ENCODE measurements at places on chromosomes 12 and 14.

DNA sequence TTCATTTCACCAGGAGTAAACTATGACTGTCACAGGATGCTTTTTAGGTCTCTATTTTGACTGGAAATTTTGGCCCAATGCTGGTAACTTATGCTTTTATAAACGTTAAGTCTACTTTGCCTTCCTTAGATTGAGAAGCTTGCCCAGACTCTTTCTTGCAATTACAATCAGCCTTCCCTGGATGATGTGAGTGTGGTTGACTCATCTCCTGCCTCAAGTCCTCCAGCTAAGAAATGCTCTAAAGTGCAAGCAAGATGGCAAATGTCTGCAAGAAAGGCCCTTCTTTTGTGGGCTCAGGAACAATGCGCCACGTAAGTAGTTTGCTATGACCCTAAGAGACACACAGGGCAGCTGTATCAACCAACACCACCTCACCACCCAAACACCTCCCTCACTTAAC, 96.9 kb downstream of the SYNE2 start:
- DNase-seq: no peak

GRCh38 chr12:12221560-12221959, 45.3 kb downstream of the LRP6 start:
- no peak for DNase-seq

GRCh38 chr12:113797535-113797868, 168.6 kb downstream of the RBM19 start:
- DNase-seq: no peak

DNA sequence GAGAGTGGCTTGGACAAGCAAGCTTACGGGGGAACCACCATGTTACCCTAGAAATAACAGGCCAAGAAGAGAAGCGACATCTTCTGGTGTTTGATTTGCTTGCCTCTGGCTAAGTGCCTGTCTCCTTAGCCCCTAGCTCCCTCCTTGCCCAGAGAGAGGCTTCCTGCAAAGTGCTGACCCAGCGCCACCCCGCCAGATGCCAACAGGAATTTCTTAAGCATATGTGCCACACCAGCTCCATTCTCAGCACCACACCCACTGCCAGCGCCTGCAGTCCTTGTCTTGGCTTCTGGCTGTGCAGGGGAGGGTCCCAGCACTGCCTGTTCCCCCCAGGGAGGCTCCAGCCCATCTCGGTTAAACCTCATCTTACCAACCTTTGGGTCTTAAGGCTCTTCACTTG, 74.2 kb upstream of the NCOR2 start:
- no peak for DNase-seq

DNA sequence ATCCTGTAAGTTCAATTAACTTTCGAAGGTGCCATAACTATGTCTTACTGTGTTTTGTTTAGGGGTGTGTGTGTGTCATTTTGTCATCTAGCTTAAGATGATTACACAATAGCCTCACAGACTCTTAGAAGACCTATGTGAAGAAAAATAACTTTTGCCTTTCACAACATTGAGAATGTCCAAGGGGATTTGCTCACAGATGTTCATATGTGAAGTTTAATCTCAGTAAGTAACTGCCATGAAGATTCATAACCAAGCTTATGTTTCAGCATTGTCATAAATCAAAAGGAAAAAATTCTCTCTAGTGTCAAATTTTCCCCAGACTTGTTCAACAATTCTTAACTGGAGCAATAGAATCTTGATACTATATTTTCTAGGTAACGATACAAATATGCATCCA, 226.1 kb upstream of the PRKD1 start:
- no peak for DNase-seq

GRCh38 chr12:25694072-25694471, 141.0 kb upstream of the LMNTD1 start:
- peak; percentile 26 for DNase-seq

GRCh38 chr14:53147208-53147607, 5.9 kb downstream of the DDHD1 start:
- DNase-seq: no peak

DNA sequence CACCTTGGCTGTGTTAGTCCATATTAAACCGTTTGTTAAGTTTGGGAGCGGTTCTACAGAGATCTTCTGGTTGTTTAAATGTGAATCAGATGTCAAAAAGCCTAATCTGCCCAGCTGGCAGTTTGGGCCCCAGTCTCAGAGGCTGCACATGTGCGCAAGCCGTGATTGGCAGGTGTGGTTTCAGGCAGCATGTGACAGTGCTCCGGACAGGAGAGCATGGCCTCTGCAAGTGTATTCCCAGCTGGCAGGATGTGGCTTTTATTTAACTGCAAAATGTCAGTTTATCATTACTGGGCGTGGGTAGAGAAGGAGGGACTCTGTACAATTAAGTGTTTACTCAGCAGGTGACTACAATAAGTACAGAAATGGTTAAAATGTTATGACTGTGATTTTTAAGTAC, 77.5 kb downstream of the PELI2 start:
- peak; percentile 54 for DNase-seq

DNA sequence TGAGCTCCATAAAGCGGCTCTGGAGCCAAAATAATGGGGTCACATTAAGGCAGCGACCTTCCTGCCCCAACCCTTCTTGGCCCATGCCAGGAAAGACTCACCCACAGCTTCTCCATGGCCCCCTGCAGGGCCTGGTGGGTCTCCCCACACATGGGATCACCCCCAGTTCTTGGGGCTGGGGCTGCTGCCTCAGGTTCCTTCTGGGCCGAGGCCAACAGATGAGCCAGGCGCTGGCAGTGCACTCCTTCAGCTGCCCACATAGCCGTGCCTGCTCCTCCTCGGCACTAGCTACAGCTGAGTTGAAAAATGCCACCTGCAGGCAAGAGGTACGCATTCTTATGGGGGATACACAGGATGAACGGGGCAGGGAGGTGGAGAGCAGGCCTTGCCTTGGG, 14.8 kb upstream of the BLTP3B start:
- no peak for DNase-seq

DNA sequence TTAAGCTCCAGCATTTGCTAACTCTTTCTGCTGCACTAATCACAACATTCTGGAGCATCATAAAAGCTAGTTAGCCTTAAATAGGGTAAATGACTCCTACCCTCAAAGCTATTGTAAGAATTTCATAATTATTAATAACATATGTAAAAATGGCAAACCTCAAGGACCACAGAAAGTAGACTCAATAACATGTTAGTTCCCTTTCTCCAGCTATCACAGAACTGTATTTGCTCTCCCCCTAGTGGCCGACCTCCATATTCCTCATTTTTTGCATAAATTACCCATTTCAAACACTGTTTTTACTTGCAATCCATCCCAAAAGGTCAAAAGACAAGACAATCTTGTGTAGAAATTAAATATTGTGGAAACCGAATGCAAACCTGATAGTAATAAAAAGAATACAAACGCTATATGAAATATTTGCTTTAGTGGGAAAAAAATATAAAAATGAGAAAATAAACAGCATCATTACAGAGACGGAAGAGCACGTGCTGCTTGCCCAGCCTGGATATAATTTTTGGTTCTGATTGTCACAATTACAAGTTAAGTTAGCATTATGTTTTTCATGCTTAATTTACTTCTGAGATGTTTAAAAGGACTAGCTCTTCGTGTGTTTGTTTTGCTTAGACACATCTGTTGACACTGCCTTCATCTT, 97.9 kb downstream of the RERGL start:
- DNase-seq: peak; percentile 71

- no peak for DNase-seq
Measured at GRCh38 chr14:106840991-106841390, 1314.6 kb downstream of the TMEM121 start.

DNA sequence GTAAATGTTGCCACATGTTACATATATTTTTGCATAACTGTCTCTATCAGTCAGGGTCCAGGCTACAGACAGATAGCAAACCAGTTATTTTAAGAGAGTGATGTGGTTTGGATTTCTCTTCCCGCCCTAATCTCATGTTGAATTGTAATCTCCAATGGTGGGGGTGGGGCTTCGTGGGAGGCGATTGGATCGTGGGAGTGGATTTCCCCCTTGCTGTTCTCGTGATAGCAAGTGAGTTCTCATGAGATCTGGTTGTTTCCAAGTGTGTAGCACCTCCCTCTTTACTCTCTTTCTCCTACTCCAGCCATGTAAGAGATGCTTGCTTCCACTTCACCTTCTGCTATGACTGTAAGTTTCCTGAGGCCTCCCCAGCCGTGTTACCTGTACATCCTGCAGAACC, 704.2 kb upstream of the TBX3 start:
- DNase-seq: no peak

DNA sequence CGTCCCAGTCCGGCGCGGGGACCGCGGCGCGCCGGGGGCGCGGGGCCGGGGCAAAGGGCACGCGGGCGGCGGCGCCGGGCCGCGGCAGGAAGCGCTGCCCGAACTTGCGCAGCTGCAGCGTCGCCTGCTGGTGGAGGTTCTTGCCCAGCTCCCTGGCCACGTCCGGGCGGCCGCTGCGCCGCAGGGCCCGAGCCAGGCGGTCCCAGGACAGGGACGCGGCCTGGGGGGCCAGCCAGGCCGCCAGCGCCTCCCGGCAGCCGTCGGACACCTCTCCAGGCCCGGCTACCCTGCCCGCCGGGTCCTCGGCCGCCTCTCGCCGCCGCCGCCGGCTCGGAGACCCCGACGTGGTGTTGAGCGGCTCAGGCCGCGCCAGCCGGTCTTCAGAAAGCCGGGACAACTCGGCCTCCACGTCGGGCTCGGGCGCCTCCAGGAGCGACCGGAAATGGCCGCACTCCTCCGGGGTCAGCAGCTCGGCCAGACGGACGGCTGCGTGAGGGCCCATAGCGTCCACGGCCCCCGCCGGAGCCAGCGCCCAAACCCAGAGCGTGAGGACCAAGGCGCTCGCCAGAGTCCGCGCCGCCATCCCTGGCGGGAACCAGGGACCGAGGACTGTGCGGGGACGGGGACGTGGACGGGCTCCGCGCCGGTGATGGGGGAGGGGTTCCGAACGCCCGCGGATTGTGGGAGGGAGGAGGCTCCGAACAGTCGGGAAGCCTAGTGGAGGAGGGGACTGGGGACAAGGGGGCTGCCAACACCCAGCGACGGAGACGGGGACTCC, 34.0 kb downstream of the FIGNL2 start:
- peak; percentile 82 for DNase-seq

- no peak for DNase-seq
Measured at GRCh38 chr14:64692189-64692985, 11.8 kb upstream of the PLEKHG3 start.

DNA sequence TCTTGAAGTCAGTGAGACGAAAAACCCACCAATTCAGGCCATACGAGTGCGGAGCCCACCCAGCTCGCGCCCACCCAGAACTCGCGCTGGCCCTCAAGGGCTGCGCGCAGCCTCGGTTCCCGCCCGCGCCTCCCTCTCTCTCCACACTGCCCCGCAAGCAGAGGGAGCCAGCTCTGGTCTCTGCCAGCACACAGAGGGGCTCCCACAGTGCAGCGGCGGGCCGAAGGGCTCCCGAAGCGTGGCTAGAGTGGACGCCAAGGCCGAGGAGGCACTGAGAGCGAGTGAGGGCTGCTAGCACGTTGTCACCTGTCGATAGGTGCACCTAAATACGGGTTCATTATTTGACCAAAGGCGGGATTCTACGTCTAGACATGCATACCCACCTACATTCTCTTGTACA, 2.2 kb upstream of the CDKN3 start:
- no peak for DNase-seq

- DNase-seq: no peak
Measured at GRCh38 chr12:10205220-10205807, 7.4 kb upstream of the GABARAPL1 start.

- DNase-seq: peak; percentile 91
Measured at GRCh38 chr12:6839482-6840201, 1.1 kb upstream of the GNB3 start.

DNA sequence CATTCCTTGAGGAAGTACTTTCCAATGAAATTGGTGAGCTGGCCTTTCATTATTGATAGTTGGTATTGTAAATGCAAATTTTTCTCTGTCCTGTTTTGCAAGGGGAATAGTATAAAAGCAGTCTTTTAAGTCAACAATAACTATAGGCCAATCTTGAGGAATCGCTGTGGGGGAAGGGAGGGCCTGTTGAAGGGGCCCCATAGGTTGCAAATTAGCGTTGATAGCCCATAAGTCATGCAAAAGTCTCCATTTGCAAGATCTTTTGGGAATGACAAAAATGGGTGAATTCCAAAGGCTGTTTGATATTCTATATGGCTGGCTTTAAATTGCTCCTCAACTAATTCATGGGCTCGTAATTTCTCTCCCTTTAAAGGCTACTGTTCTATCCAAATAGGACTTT, 143.6 kb downstream of the TMEM117 start:
- DNase-seq: no peak

DNA sequence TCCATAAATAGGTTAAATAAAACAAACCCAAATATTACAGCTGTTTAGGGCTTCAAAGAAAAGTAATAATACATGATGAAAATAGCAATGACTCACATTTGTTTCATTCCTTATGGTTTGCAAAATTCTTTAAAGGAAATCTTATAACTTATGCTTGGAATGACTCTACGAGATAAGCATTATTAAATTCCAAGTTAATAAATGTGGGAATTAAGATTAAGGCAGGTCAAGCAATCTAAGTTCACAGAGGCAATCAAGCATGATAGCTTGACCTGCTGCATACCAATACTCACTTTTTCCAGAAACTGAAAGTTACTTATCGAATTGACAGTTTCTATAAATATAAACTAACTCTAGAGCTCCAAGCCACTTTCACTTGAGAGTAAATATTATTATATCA, 1002.9 kb upstream of the SEL1L start:
- DNase-seq: no peak

DNA sequence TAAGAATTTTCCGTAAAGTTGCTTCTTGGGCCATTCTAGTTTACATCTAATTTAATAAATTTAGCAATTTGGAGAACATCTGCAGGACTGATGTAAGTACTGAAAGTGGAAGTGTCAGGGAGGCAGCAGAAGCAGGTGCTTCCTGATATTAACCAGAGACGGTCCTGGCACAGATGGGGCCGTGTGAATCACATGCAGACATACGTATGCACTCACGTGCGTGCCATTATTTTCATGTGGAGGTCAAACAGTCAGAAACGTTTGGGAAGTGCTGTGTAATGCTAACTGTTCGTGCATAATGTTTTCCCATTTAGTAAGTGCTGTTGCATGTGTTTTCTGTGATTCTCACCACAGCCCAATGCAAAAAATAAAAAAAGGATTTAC, 87.8 kb upstream of the DYNC1H1 start:
- DNase-seq: peak; percentile 91

DNA sequence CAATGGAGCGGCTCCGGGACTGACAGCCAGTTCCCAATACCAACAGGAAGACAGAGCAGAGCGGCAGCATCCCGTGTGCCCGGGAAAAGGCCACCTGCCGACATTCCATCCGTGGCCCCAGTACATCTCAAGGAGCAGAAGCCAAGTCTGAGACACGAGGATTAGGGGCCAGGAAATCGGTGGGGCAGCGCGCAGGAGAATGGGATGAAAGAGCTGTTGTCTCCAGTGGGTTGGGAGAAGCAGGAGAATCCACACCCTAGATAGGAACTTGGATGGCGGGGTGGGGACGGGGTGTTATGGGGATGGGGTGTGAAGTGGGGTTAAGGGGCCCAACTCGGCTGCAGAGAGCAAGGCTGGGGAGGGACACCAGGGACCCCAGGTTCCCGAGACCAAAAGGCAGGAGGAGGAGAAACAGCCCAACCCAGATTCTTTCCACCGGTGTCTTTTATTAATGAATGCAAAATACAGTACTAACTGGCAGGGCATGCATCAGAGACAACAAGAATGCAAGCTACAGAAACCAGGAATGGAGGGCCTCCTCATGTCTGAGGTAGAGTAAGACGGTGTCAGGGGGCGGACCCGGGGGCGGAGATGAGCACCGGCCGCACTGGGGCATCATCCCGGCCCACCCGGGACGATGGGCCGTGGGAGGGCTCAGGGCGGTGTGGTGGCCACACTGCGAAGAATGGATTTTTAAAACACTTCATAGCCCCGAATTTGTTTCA, 50.3 kb downstream of the BEGAIN start:
- no peak for DNase-seq
